Renal cortex interstitium (tissue), 15 donors: ENCODE measurements at places on chromosomes 13 and 19. TPM values are rescaled to one million over a fixed set of nuclear protein-coding genes. Genes with fewer than 3 reads are reported as not detected.

- DNase-seq, result no peak
Observed at GRCh38 chr19:29622166-29623070, 16.3 kb downstream of the POP4 start.

DNA sequence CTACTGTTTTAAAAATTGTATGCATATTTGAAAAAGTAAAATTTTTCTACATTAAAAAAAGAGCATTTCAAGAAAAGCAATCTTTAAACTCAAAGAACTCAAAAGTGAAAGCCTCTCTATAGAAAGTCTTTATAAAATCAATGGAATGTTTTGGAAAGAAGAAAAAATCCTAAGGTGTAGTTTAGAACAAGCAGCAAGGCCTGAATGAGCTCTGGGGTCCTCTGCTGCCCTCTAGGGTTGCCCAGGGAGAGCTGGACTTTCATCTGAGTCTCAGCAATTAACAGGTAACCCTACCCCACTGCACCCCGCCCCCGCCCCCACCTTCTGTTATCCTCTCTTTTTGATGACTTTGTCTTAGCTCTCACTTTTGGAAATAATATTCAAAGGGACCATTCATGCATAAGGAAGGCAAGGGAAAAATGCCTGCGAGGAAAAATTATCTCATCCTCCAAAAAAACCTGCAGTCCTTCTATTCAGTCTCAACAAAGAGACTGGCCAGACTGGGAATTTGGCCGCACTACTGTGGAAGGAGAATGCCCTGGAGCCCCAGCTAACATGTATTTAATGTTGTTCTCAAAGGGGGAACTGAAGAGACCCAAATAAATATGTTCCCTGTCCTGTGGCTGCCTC, 24.1 kb downstream of the SLC25A30 start:
- no peak for DNase-seq

DNA sequence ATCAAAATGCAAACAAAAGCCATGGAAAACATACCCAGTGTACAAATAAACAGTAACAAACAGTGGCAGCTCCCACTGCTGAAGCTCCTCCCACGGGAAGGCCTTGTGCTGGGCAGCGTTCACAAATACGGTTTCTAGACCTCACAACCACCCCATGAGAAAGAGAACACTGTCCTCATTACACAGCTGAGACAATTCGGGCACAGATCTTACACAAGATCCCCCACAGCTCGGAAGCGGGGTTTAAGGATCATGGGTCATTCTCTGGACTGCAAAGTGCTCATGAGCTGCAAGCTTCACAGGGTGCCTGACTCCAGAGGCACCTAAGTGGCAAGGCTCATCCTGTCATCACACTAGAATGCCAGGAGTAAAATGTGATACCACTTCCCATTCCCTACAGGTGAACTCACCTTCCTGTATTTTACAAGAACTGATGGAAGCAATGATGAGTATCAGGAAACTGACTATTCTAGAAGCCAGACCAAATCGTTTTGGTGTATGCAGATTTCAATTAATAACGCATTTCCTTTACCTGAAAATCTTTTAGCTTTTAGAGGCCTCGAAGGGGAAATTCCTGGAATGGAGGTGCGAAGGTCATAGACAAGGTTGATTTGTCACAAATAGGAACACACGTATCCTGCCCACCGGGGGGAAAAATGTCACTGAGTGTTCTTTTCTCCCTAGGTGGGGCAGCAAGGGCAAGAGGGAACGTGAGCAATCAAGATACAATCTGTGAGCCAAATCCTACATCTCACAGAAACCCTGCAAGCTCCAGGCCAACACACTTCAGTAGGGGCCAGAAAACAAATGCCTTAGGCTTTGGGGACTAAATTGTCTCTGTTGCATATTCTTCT, 41.2 kb downstream of the STK24 start:
- no peak for DNase-seq

DNA sequence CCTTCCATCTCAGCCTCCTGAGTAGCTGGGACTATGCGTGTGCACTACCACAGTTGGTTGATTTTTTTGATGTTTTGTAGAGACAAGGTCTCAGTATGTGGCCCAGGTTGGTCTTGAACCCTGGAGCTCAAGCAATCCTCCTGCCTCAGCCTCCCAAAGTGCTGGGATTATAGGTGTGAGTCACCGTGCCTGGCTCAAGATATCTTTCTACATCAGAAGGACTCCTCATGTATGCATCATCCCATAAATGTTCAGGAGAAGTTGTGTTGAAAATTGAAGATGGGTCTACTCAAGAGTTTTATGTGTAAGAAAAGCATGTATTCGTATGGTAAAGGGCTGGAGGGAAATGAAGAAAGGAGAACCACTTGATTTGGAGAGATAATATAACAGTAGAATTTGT, 71.8 kb upstream of the STK24 start:
- DNase-seq, result no peak

GRCh38 chr13:51557875-51558612, 26.2 kb upstream of the WDFY2 start:
- no peak for DNase-seq

DNA sequence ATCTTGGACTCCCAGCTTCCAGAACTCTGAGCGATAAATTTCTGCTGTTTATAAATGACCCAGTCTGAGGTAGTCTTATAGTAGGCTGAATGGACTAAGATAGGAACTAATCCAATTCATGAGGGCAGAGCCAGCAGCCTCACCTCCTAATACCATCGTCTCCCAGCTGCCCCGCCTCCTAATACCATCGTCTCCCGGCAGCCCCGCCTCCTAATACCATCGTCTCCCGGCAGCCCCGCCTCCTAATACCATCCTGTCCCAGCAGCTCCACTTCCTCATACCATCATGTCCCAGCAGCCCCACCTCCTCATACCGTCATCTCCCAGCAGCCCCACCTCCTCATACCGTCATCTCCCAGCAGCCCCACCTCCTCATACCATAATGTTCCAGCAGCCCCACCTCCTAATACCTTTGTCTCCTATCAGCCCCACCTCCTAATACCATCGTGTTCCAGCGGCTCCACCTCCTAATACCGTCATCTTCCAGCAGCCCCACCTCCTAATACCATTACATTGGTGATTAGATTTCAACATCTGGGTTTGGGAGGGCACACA, 2.4 kb upstream of the ARGLU1 start:
- peak; percentile 21 for DNase-seq

DNA sequence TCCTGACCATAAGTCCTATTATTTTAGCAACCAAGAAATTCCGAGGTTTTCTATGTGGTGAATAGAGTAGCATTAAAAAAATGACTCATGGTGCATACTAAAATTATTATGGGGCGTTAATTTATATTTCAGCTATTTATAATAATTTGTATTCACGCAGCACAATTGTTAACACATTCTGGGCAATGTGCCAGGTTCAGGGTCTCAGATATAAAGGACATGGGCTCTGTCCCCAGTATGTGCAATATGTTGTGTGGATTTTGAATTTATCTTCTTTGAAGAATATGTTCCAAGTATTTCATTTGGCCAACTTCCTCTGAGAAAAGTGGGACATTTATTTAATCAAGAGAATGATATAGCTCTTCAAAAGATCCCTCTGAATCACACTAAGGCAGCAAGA, 1434.7 kb upstream of the PRR20A start:
- no peak for DNase-seq

GRCh38 chr19:44576843-44577565, 36.4 kb upstream of the IGSF23 start:
- no peak for DNase-seq

- DNase-seq, result no peak
Observed at GRCh38 chr13:26831336-26831908, 70.8 kb upstream of the GPR12 start.

DNA sequence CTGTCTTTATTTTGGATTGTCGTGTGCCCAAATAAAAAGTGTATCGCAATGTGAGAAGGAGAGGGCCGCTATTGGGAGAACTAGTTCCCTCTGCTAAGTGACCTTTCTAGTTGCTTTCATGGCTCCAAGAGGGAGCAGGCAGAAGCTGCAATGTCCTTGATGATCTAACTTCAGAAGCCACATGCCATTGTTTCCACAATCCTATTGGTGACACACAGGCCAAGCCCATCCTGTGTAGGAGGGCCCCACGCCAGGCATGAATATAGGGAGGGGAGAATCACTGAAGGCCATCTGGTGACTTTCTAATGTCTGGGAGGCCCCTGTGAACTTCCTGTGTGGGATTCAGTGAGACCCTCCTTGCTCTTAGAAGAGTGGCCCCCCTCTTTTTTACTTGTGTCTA, 47.8 kb upstream of the KPNA3 start:
- no peak for DNase-seq

DNA sequence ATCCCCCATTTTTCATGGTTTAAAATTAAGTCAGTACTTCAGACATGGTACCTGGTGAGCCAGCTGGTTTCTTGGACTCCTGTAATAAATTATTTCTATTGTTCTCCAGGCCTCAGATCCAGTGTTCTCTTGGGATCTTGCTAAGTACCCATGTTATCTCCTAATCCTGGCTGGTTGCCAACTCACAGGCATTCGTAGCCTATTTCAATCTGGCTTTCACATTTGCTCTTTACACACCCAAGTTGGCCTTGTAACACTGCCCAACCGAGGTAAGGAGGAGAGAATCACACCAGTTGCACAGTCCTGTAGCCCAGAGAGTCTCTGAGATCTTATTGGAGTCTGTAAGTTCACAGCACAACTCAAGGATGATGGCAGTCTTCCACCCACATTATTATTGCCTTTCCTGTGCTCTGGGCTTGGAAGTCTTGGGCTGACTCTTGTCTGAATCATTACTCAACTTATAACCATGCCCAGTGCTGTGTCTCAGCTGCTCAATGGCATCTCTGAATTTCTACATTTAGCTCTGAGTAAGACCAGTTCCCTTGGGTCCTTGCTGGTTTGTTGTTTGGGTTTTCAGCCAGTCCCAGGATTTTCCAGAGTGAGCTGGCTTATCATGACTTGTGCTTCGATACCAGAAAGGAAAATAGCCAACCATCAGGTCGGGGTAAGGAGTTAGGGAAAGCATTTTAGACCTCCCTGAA, 76.6 kb upstream of the KLF12 start:
- no peak for DNase-seq

PDX1 gene
- not detected for polyA plus RNA-seq

TEX29 gene
- polyA plus RNA-seq, result 0.36 TPM
